ENCODE measurements at places on chromosomes 1 and 21. TPM values are rescaled to one million over a fixed set of nuclear protein-coding genes. Genes with fewer than 3 reads are reported as not detected.

DNA sequence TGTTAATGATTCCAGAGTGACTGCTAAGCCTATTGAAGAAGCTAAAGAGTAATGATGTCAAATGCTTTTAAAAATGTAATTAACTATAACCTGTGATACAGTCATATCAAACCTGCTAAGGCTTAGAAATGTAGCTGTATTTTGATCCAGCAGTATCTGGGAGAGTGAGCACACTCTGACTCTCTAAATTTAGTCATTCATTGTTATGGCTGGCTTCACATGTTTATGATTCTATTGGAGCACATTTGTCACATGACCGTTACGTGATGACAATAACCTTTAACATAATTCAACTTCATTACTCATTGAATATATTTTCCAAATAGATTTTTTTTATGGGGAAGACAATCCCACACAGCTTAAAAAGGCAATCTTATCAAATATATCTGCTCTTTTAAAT, 587.1 kb downstream of the LMO4 start:
- no peak for DNase-seq
- no peak overlapping the region for H3K27ac ChIP-seq
- H3K36me3 ChIP-seq = no peaks in the 10 kb centered on the region
- no peaks in the 10 kb centered on the region for H3K27me3 ChIP-seq
- H3K4me1 ChIP-seq = no peaks in the 10 kb centered on the region

Gene CDC42
- 463 TPM for total RNA-seq

GRCh38 chr1:119714583-119714982, 2.8 kb downstream of the PHGDH start:
- H3K27ac ChIP-seq = no peak overlapping the region
- no peak for DNase-seq
- H3K27me3 ChIP-seq = peaks cover 3% of the 10 kb centered on the region

Gene SDC3
- total RNA-seq = 0.33 TPM

DNA sequence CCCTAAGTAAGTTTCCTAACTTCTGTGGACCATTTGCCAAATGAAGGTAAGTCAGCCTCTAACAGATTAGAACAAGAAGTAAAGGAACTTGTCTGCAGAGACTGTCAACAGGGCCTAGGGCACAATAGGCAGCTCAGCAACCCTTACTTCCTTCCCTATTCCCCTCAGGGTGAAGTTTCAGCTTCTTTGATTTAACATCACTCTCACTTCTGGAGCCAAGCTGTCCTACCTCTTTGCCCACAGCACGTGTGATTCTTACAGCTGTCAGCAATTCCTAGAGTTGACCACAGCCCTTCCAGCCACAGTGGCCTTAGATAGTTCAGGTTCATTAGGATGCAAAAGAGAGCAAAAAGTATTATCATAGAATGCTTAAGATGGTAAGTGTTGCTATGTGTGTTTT, 7.6 kb upstream of the EIF4G3 start:
- peaks cover 6% of the 10 kb centered on the region for H3K4me1 ChIP-seq
- DNase-seq = no peak
- no peak overlapping the region for H3K4me3 ChIP-seq
- no peaks in the 10 kb centered on the region for H3K27me3 ChIP-seq
- no peak overlapping the region for H3K27ac ChIP-seq

- no peaks in the 10 kb centered on the region for H3K27me3 ChIP-seq
- H3K4me1 ChIP-seq = no peaks in the 10 kb centered on the region
- DNase-seq = no peak
Measured at GRCh38 chr1:178146436-178146835, 52.5 kb downstream of the RASAL2 start.

DNA sequence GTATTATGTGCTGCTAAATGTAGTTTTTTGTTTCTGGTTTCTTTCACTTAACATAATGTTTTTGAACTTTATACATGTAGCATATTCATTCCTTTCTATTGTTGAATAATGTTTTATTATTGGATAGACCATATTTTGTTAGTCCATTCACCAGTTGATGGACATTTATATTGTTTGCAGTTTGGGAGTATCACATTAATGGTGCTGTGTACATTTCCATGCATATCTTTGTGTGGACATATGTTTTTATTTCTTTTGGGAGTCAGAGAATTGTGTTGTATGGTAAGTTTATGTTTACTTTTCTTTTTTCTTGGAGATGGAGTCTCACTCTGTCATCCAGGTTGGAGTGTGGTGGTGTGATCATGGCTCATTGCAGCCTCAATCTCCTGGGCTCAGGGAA, 134.6 kb downstream of the MAST2 start:
- peaks cover 6% of the 10 kb centered on the region for H3K4me1 ChIP-seq
- H3K36me3 ChIP-seq = no peaks in the 10 kb centered on the region
- DNase-seq = no peak
- H3K27me3 ChIP-seq = no peaks in the 10 kb centered on the region
- H3K4me3 ChIP-seq = no peak overlapping the region
- H3K27ac ChIP-seq = no peak overlapping the region

DNA sequence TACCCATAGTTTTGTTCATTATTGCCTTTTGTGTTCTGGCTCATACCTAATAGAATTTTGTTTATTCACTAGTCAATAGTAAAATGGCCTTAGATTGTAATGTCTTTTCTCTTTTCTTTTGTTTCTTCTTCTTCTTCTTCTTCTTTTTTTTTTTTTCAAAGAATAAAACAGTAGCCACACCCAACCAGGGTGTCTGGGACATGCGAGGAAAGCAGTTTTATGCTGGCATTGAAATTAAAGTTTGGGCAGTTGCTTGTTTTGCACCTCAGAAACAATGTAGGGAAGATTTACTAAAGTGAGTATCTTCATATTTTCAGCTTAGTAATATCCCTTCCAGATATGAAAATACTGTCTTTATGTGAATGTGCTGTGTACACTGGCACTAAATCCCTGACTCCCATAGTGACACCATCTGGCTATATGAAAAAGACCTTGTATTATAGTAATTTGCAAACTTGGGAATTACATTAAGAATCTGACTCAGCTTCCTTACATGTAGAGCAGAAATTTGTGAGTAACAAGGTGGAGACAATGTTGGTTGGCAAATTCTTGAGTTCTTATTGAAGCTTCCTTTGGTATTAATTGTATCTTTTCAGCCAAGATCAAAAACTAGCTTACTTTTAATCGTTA, 24.6 kb downstream of the AGO4 start:
- no peaks in the 10 kb centered on the region for H3K4me1 ChIP-seq
- H3K27me3 ChIP-seq = no peaks in the 10 kb centered on the region
- peaks cover 61% of the 10 kb centered on the region for H3K36me3 ChIP-seq
- H3K4me3 ChIP-seq = no peak overlapping the region
- H3K27ac ChIP-seq = no peak overlapping the region
- no peak for DNase-seq

Gene UBE2Q1
- 137 TPM for total RNA-seq

GRCh38 chr1:85484716-85485115, 19.8 kb upstream of the DDAH1 start:
- no peaks in the 10 kb centered on the region for H3K36me3 ChIP-seq
- peaks cover 2% of the 10 kb centered on the region for H3K27me3 ChIP-seq
- no peak overlapping the region for H3K4me3 ChIP-seq
- no peak for DNase-seq
- no peaks in the 10 kb centered on the region for H3K4me1 ChIP-seq
- no peak overlapping the region for H3K27ac ChIP-seq

Gene PPFIA4
- 0.88 TPM for total RNA-seq

Gene CREB3L4
- 16.8 TPM for total RNA-seq

GRCh38 chr21:41138711-41139110, 29.2 kb upstream of the BACE2 start:
- no peaks in the 10 kb centered on the region for H3K4me1 ChIP-seq
- DNase-seq = no peak
- H3K4me3 ChIP-seq = no peak overlapping the region
- H3K27ac ChIP-seq = no peak overlapping the region
- H3K36me3 ChIP-seq = no peaks in the 10 kb centered on the region
- no peaks in the 10 kb centered on the region for H3K27me3 ChIP-seq
